Stimulated activated CD8-positive, alpha-beta memory T cell treated with anti-CD3 and anti-CD28 coated beads, Interleukin-7, amount 100 ng/mL, for 24 hours (primary cell): ENCODE measurements at places on chromosomes 13 and 19.

GRCh38 chr13:47650209-47650608 lies 350.9 kb downstream of the SUCLA2 start:
- no peak for DNase-seq

GRCh38 chr13:105471673-105472072 lies 1063.8 kb downstream of the EFNB2 start:
- DNase-seq = no peak

GRCh38 chr13:43054803-43055802 lies 31.7 kb downstream of the DNAJC15 start:
- DNase-seq = no peak

- no peak for DNase-seq
Measured at GRCh38 chr13:66344805-66345517, 885.2 kb downstream of the PCDH9 start.

GRCh38 chr13:51220706-51221105 lies 1.5 kb upstream of the FAM124A start:
- DNase-seq = no peak

DNA sequence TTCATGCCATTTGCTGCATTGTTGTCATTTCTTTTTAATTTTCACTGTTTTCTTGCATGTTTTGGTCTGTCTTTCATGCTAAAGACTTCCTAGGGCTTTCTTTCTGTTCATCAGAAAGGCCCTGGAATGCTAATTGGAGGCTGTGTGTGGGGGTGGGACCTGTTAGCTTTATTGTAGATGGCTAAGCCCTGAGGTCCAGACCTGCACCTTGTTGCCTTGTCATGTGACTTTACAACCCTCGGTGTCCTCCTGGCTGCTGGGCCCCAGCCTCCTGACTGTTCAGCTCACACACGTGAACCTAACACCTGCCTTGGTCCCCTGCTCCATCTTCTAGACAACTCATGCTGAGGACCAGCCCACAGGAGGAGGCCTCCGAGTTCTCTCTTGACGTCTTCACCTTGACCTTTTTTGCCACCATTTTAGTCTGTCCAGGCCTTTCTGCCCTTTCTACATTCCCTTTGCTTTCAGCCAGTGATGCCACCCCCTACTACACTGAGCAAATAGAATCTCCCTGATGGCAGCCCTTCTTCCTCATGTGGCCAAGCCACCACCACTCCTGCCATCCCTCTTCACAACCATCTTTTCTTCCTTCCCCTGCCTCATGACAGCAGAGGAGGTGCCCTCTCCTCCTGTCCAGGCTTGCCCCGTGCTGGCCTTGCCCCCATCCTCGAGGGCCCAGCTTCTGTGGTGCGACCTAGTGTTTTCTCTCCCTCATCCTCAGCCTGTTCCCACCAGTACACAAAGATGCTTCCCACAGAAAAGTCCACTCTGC lies 41.4 kb upstream of the GPI start:
- DNase-seq = no peak

DNA sequence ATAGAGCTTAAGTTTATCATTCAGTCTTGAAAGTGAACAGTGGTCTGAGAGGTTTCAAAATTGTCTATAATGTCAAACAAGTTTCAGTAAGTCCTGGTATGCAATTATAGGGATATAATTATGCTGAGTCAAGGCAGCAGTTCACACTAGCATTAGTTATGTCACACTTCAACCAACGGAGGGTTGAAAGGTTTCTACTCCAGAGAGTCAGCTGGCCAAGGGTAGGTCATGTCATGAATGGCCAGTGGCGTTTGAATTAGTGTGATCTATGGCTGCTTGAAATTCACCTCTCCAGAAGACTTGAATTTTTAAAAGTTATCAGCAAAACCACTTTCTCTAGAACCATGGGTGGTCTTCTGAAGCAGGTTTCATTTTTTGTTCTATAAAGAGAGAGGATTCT lies 108.6 kb downstream of the TNFRSF19 start:
- DNase-seq = no peak

- DNase-seq = no peak
Measured at GRCh38 chr13:46672338-46673090, 119.5 kb downstream of the LRCH1 start.

- no peak for DNase-seq
Measured at GRCh38 chr19:33283589-33283988, 18.7 kb downstream of the CEBPA start.

DNA sequence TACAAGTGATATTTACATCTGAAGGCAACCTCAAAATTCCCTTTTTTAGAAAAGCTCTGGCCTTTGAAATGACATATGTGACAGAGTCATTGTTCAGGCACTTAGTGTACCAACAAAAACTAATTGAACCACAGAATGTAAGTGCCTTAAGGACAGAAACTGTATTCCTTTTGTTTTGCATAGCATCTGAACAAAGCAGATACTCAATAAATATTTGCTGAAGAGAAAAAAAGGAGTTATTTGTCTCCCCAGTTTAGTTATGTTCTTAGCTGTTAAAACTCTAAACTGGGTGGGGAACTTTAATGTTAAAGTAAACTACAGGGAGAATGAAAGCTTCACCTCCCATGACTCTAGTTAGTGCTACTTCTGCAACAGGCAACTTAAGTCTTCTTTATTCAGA lies 56.8 kb upstream of the KLF5 start:
- DNase-seq = no peak

GRCh38 chr13:48412881-48413351 lies at the start of gene LPAR6:
LPAR6 (minus strand) TSS chr13:48413113; CDS start chr13:48412423, 690 bp downstream.
- no peak for DNase-seq

DNA sequence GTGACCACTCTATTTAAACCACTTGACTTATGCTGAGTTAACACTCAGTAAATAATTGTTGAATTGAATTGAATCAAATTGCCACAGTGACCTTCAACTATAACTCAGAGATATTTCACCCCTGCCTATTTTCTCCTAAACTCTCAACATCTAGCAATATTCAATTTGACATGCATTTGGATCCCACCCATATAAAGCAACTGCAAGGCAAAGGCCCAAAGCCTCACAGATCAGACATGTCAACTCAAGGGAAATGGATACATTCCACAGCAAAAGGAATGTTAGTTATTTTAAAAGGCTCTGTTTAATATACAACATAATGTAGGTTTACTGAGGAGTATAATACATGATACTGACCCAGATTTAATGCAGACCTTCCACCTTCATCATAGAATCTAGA lies 107.4 kb downstream of the KCTD12 start:
- DNase-seq = no peak

- DNase-seq = no peak
Measured at GRCh38 chr13:98495627-98496478, 81.1 kb downstream of the STK24 start.

- DNase-seq = no peak
Measured at GRCh38 chr19:46448601-46449000, 19.9 kb upstream of the PNMA8C start.

GRCh38 chr13:39836038-39836437 lies 180.6 kb downstream of the COG6 start:
- no peak for DNase-seq

- DNase-seq = no peak
Measured at GRCh38 chr13:105579821-105580710, 955.4 kb downstream of the EFNB2 start.

DNA sequence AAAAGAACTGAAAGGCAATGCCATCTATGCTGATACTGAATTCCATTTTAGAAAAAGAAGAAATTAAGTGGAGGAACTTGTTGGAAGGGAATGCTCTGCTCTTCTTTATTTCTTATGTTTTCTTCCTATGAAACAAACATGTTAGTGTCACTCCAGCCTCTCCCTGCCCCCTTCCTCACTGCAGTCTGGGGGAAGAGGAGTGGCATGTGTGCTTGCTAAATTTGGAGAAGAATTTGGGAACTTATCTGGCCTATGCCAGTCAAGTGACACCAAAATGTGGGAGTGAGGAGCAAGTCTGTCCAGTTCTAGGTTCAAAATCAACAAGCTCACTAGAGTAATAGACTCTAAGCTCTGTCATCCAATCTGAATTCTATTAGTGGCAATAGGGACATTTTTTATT lies 214.6 kb downstream of the RBM26 start:
- DNase-seq = no peak

DNA sequence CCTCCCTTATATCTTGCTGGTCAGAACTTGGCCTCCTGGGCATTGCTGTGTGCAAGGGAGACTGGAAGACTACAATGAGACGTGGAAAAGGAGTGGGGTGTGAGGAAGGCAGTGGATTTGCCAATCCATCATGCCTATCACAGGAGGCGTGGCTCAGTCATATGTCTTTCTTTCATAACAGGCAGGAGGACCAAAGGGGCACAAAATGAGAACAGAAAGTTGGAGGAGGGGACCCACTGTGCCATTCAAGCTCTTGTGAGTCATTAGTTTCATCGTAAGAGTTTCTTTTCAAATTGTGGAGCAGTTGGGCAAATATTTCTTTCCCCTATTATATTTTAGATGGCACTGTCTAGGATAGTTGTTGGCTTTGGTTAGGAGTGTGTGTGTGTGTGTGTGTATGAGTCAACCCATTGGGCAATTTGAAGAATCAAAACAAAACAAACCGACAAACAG lies 471.5 kb downstream of the TSHZ3 start:
- DNase-seq = no peak

DNA sequence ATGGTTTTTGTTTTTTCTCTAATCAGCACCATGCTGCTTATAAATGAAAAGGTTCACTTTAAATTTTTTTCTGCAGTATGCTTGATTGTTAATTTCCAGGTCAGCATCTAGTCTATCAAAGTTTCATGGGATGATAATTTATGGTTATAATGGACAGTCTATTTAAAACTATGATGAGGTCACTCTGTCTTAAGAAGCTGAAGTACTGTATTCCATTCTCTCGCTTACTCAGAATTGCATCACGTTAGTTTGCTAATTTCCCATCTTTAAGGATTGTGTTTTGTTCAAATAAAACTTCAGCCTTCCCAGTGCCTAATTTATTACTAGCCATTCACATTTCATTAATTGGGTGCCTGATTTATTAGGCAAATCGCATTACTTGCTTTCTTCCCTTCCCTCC lies 94.3 kb downstream of the GPC6 start:
- DNase-seq = no peak

GRCh38 chr19:7515645-7516151 lies at the start of gene ZNF358:
ZNF358 (plus strand) TSS chr19:7516103; CDS start chr19:7519243, 3,140 bp downstream.
- DNase-seq = no peak

- no peak for DNase-seq
Measured at GRCh38 chr13:21039097-21039800, 22.1 kb downstream of the LATS2 start.

DNA sequence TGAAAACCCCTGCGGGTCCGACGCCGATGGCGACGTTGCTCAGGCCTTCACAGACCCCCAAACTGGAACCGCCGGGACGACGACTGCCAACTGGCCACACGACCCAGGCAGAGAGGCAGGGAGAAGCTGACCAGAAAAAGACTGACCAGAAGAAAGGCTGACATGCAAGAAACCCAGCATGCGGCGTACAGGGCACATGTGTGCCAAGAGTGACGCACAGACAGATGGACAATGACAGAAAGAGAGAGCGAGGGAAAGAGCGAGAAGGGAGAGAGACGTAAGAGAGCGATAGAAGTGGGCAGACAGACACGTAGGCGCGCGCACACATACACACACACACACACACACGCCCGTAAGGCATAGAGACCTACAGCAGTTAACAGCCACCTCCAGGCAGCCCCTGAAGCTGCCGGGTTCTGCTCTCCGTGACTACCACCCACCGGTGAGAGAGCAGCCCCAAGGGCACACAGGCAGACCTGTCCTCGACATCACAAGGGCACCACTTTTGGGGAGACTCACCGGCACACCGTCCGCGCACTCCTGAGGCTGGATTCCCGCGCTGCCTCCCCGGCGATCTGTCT lies 67.2 kb upstream of the ZNF527 start:
- no peak for DNase-seq

DNA sequence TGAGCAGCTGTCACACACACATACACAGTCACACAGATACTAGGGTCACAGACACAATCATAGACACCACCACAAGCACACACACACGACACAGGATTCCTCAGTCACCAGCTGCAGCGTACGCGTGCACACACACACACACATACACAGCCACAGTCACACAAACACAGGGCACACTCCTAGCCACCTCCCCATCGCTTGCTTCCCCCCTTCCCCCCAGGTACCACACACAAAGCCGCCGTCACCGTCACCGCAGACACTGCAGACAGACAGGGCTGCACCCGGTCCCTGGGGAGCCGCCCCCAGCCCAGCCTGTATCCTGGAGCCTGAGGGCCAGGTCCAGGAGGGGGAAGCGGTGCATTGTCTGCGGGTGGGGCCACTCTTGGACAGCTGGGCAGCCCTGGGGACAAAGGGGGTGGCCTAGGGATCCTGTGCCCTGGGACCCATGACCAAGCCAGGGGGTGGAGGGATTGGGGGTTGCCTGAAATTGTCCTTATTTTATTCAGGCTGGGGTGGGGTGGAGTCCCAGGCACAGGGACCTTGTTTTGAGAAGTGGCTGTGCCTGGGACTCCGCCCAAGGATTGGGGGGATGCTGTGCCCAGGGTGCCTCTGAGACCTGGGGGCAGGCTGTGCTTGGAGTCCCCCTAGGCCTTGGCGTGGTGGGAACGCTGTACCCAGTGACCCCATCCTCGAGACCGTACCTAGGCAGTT lies 957 bp downstream of the NUMBL start:
- DNase-seq = no peak

DNA sequence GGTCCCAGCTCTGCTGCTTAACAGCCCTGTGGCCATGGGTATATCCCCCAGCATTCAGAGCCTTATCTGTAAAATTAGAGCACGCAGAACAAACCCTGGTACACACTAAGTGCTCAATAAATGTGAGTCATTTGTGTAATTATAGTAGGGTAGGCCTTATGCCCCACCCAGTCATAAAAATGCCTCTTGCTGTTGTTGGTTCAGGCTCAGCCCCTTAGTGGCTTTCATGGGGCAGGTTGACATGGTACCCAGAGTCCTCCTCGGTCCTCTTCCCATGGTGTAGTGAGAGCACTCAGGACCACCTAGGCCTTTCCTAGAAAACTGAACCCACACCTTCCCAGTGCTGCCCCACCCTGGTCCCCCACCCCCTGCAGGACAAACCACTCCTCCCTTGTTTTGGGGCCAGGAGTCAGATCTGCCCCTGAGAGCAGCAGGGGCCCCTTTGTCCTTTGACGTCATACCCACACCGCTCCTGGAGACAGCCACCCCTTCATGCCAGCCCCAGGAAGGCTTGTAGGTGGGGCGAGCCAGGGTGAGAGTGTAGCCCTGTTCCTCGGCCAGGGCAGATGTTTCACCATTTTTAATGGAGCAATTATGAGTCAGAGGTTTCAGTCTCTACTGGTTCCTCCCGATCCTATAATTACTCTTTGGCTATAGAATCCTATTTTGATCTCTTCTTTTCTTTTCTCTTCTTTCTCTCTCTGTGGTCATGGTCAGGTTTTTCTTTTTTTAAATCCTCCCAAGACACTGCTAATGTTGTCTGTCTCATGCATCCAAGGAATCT lies 36.8 kb downstream of the ACTN4 start:
- DNase-seq = no peak
